ENCODE measurements at places on chromosomes 4 and X.

DNA sequence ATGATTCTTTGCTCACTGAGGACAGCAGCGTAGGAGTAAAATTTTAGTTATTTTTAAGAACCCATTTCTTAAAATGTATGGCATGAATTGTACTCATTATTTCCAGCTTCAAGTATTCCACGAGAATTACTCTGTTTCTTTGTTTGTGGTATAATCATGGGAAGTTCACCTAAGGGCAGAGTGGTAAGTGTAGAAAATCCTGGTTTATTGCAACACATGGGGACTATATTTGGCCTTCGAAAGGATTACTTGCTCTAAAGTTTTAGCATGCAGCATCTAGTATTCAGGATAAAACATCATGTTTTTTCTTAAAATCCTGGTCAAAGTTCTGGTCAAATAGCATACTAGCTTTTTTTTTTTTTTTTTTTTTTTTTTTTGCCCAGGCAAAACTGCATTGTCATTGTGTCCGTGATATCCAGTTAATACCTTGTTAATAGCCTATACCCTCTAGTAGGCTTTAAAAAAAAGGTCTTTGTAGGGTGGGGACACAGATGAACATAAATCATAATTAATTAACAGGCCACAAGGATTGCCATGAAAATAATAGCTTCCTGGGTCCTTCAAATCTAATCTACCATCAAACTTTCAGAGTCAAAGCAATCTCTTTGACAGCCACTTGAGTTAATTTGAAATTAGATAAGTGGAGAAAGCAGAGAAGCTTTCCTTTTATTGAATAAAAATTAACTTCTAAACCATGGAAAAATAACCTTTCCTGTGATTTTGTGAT lies 44.6 kb upstream of the VEGFC start:
- DNase-seq, result no peak

- DNase-seq, result no peak
These were observed 200.8 kb downstream of the SPATA18 start for GRCh38 chr4:52251864-52252263.

GRCh38 chrX:19782419-19782818 lies 105.0 kb downstream of the SH3KBP1 start:
- no peak for DNase-seq

DNA sequence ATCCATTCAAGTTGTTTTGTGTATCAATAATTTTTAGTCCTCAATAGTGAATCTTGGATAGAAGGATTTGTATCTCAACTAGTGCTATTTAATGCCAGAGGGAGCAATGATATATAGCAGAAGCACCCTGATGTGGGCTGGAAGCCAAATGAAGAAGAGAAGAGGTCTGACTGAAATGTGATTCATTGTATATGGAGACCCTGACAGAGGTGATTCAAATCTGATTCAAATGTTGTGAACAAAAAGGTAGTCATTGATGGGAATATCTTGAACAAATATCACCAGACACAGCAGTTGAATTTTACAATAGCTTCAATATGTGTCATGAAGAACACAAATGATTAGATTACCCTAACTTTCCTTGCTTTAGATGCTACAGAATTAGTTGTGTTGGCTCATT lies 27.5 kb upstream of the SULT1B1 start:
- peak; percentile 26 for DNase-seq

DNA sequence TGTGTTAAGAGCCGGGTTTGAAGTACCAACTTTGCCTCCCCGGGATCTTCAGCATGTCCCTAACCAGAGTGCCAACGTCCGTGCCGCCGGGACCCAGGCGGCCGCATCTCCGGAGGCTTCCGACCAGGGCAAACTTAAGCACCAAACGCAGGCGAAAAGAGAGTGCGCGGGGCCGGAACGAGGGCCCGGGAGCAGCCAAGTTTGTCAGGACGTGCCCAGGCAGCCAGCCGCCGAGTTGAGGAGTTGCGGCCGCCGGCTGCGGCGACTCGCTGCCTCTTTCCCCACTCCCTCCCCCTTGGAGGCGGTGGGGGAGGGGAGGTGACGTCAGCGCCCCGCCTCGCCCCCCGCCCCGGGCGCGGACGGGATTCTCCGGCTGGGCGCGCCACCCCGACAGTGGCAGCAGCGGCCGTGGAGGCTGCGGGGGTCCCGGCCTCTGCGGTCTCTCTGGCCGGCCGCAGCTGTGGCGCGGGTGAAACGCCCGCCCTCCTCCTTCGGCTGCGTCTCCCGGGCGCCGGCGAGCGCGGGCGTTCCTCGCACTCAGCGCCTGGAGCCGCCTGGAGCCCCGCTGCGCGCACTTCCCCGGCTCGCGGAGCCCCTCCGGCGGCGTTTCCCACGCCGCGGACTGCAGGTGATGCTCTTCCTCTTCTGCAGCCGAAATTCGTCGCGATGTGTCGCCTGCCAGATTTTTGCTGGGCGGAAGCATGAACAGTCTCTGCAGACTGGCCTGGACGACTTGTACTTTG lies 2.9 kb upstream of the FAT1 start:
- DNase-seq, result peak; percentile 88

GRCh38 chr4:99324979-99325378 lies 3.8 kb upstream of the ADH1B start:
- no peak for DNase-seq
